Jurkat, Clone E6-1 (cell line): ENCODE measurements at places on chromosomes 7 and 10.

DNA sequence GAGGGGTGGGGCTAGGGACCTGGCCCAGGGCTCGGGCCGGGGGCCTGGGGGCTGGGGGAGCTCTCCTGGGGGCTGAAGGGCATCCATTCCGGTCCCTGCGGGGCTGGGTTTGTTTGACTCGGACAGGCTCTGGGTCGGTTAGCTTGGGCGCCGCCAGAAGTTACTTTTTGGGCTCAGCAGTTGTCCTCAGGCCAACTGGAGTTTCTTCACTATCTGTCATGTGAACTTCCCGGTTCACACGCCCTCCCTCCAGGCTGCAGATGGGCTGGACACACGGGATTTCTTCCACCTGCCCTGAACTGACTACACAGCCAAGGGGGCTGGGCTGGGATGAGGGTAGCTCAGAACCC, 3.8 kb downstream of the SLC4A2 start:
- no peak for DNase-seq

GRCh38 chr7:90739716-90740115, 143.6 kb downstream of the CDK14 start:
- DNase-seq = no peak

GRCh38 chr10:102564209-102564834, 60.5 kb downstream of the SUFU start:
- DNase-seq = no peak

- DNase-seq = peak; percentile 74
Measured at GRCh38 chr7:74202841-74203556, 6.8 kb upstream of the LAT2 start.

- DNase-seq = no peak
Measured at GRCh38 chr7:82443036-82443546, 486 bp downstream of the CACNA2D1 start.

DNA sequence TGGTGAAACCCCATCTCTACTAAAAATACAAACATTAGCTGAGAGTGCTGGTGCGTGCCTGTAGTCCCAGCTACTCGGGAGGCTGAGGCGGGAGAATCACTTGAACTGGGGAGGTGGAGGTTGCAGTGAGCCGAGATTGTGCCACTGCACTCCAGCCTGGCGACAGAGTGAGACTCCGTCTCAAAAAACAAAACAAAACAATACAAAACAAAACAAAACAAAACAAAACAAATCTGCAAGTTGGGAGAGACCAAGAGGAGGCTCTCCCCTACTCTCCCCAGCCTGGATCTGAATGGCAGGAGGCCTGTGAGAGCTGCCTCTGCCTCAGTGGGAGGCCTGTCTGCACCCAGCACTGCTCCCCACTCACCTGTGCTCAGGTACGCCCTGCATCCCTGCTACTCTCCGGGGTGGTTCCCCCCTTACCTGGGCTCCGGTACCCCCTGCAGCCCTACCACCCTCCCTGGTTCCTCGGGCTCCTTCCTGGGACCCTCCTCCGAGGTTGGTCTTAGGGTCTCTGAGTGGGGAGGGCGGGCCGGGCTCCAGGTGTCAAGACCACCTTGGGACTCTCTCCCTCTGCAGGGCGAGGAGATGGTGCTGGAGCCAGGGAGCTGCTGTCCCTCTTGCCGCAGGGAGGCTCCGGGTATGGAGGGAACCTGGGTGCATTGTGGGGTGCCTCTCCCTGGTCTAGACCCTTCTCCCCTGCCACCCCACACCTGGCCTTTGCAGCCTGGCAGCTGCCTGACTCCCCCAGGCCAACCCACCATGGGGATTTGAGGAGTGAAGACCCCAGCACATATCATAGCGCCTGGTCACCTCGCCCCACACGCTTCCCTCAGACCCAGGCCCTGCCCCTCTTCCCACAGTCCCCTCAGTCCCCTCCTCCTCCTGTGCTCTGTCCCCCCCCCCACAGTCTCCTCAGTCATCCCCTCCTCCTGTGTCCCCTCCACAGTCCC, 9.5 kb upstream of the ZNF862 start:
- DNase-seq = no peak

- no peak for DNase-seq
Measured at GRCh38 chr10:5563321-5563961, 38.7 kb downstream of the CALML3 start.
